ENCODE measurements at places on chromosomes 6 and 20.
A peak's percentile ranks its signal among the peaks of the same experiment; 100 is the strongest.

DNA sequence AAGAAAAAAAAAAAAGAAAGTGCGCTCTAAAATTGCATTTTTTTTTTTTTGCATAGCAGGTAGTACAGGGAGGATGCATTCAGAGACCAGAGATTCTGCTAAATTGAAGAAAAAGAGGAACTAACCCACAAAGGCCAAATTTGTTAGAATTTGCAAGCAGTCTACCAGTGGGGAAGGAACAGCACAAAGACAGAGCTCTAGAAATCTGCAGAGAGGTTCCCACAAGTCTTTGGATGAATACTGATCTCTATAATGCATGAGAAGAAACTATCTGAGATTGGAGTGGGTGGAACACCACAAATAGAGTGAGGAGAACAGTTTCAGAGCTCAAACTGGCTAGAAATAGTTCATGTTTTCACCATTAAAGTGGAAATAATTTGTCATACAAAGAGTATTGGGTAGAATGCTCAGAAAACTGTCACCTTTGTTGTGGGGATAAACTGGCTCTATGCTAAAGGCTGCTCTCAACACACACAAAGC is 79.6 kb upstream of the AHI1 start:
- no peak for DNase-seq

DNA sequence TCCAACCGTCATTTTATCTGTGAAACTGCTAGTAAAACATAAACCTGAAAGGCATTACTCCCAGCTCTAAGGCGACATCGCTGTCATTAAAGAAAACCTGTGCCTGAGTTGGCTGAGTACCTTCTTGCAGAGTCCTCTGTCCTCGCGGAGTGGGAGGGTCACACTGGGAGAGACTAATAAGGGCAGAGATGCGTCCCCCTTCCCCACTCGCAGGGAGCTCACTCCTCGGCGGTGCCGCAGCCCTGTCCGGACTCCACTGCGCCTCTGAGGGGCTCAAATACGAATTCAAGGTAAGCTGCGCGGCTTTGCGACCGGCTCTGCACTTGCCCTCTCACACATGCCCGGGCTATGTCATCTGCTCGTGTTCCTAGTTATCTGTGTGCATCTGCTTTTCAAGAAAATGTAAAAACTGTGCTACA is at the start of gene COL19A1:
TSS of gene COL19A1 (plus strand) at position 206 of the 419 bp plus-strand sequence. CDS start 13,012 bp downstream, outside the sequence.
- DNase-seq, result peak; percentile 10

DNA sequence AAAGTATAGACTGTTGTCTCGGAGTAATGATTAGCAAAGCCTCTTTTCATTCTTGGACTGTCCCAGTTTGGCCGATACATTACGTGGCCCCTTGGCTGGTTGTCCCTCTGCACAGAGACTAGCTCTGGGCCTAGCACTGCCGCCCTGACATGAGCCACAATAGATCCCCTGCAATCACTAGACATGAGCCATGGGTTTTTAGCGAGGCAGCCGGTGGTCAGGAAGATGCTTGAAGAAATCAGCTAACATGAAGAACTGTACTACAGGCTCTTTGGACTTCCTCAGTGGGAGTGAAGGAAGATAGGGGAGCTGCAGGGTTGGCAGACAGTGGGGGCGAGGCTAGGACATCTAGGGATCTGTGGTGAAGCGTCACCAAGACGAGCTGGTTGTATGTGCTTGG is 11.0 kb downstream of the DUSP22 start:
- no peak for DNase-seq

DNA sequence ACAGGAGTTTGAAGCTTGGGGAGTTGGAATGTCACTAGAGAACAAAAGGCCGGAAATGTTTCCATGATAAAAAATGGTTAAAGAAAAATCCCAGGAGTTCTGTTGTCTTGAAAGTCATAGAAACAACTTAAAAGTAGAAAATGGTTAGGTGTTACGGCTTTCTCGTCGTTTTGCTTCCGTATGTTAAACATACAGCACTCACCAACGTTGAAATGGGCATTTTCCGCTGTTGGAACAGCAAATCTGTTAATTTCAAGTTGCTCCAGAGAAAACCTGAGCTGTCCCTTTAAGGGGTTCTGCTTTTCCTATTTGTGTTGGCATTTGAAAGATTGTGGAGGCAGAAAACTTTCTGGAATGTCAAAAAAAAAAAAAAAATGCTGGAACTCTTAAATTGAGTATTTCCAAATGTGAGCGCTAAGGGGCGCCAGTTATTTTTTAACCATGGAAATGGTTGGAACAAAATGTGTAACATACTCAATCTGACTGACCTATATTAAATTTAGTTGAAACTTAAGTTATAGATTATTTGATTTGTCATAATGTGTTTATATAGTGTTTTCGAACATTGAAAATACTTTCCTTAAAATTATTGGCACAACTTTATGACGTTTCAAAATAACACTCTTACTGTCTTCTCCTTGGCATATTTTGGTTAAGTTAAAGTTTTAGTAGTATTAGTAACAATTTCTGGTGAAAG is 2.2 kb downstream of the QKI start:
- peak; percentile 28 for DNase-seq

DNA sequence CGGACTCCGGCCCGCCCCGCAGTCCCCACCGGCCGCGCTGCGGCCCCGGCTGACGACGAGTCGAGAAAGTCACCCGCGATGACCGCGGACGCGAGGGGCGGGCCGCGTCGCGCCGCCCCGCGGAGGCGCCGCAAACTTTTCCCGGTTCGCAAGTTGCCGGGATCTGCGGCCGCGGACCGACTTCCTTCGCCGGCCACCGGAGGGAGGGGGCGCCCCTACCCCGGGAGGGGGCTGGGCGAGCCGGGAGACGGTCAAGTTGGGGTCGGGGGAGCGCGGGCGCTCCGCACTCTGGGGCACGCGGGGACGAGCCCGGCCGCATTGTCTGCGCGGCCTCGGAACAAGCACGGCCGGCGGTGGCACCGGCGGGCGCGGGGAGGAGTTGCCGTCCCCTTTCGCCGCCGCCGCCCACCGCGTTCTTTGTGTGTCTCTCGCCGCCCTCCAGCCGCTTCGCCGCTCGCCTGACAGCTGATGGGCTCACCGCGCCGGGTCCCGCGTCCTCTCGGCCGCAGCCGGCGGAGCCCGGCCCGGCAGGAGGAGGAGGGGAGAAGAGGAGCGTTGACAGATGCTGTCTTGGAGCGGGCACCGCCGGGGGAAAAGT is 131.6 kb downstream of the OGFRL1 start:
- no peak for DNase-seq

GRCh38 chr6:91575032-91575431 is 988.2 kb upstream of the MAP3K7 start:
- DNase-seq, result no peak

DNA sequence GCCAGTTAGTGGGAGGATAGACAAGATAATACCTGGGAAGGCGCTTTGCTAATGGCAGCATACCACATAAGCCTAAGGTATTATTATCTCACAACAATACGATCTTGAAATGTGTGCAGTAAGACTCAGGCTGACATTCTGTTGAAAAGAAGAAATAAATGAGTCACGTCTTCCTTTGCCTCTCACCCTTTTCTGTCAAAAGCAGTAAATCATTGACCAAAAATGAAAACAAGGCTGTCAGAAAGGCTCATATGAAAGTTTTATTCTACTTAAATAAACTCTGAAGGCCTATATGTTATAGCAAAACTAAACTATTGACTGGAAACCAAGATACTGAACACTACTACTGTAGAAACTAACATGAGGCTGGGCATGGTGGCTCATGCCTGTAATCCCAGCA is 43.1 kb upstream of the IL20RA start:
- no peak for DNase-seq

- no peak for DNase-seq
These were observed 99.2 kb downstream of the BCAS1 start for GRCh38 chr20:53971096-53971683.

- DNase-seq, result no peak
These were observed 73.1 kb downstream of the CARMIL1 start for GRCh38 chr6:25352285-25352684.

- no peak for DNase-seq
These were observed 222.2 kb upstream of the PRSS16 start for GRCh38 chr6:27025351-27025750.

GRCh38 chr6:125835221-125835744 is 44.5 kb downstream of the NCOA7 start:
- DNase-seq, result no peak

- no peak for DNase-seq
These were observed 11.1 kb downstream of the REV3L start for GRCh38 chr6:111471958-111472357.

- DNase-seq, result no peak
These were observed 818 bp upstream of the AP5S1 start for GRCh38 chr20:3819411-3820047.

- DNase-seq, result no peak
These were observed 492.1 kb upstream of the CHD6 start for GRCh38 chr20:42110301-42110700.

DNA sequence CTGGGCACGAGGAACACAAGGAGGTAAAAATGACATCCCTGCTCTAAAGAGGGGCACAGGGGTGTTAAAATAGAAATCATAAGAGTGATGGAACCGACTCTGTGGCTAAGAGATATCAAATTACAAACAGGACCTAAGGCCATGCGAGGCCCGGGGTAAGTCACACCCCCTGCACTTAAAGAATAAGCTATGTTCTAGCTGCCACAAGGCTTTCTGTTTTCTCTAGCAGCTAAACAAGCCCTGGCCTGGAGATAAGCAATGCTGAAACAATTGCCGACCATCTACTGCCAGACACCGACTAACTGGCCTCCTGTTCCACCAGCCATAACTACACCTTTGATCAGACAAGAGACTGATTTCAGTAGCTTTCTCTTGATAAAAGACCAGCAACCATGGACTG is 32.4 kb downstream of the MDGA1 start:
- DNase-seq, result no peak

DNA sequence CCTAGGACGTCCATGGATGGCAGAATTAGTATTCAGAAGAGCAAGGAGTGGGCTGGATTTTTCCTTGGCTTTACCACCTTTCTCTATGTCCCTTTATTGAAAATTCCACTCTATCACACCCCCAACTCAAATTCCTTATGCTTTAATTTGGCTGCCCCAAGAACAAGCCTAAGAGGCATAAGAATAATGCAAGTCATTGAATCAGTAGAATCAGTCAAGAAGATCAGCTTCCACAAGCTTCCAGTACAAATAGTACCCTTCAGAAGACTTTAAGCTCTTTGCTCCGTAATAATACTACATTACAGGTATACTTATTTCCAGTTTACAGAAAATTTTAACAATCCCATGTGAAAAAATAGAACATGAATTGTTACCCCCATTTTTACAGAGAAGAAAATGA is 51.0 kb upstream of the SNAP25 start:
- DNase-seq, result no peak

DNA sequence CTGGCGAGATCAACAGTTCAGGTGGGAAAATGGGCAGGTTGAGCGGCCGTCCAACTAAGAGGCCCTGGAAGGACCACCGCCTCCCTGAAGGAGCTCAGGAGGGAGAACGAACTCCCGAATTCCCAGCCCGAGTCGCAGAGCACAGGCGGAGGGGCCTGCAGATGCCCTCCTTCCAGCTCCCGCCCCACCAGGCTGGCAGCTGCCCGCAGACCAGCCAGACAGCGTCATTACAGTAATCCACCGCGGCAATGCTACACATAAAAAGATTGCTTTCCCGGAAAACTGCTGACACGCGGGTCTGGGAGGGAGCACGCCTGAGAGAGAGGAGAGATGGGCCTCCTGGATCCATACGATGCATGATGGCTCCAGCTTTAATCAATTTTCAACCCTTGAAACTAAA is 30.5 kb upstream of the SLCO4A1 start:
- no peak for DNase-seq

- DNase-seq, result no peak
These were observed 340.7 kb downstream of the LMBRD1 start for GRCh38 chr6:69456086-69456485.

DNA sequence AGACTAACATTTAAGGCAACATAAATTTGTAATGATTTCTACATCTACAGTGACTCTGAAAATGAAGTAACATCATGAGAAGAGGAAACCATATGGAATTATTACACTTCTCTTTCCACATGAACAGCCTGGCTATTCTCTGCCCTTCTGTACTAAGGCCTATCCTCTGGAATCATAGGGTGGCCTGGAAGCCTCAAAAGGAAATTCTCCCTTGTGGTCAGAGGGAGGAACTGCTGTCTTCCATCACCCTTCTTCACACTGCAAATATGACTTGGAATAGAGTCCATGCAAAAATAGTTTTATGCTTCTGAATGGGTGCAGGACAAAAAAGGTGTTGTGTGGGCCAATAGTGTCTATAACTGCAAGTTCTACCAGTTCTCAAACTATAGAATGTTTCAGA is 44.6 kb upstream of the SH3BGRL2 start:
- DNase-seq, result no peak

- DNase-seq, result no peak
These were observed 338.9 kb downstream of the ESR1 start for GRCh38 chr6:152146385-152146784.

DNA sequence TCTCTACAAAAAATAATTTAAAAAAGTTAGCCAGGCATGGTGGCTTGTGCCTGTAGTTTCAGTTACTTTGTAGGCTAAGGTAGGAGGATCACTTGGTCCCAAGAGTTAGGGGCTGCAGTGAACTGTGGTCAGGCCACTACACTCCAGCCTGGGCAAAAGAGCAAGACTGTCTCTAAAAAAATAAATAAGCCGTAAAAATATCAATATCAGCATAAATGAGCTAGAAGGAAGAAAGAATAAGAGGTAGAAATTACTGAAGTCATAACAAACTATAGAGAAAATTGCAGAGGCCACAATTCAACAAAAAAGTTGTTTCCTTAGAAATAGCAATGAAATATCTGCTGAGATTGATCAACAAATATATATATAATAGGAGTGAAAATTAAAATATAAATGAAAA is 827.3 kb upstream of the FLRT3 start:
- no peak for DNase-seq

- DNase-seq, result no peak
These were observed 131.2 kb downstream of the PLEKHG1 start for GRCh38 chr6:150730801-150731457.

DNA sequence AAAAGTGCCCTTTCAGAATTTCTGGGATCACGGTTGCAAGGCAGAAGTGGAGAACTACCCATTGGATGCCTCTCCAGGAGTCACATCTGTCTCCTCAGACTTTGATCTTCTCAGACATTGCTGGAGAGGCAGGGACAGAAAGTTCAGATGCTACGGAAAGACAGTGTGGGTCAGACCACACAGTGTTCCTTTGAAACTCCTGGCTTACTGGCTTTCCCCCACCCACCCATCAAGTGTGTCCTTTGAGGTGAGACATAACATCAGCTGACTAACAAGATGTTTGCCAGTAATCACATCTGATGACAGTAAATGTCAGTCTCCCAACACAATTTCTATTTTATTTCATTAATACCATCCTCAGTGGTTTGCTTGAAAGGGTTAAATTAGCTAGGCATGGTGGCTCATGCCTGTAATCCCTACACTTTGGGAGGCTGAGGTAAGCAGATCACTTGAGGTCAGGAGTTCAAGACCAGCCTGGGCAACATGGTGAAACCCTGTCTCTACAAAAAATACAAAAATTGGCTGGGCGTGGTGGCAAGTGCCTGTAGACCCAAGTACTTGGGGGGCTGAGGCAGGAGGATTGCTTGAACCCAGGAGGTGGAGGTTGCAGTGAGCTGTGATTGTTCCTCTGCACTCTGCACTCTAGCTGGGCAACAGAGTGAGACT is 67.2 kb upstream of the SNX9 start:
- DNase-seq, result peak; percentile 39

- DNase-seq, result peak; percentile 100
These were observed at the start of gene NFYA for GRCh38 chr6:41072836-41073202. Gene NFYA, plus strand, starts transcription at chr6:41072974. Its CDS starts 6,116 bp downstream, at chr6:41079090.

Measured in activated CD4-positive, alpha-beta T cell treated with anti-CD3 and anti-CD28 coated beads, Interleukin-2, amount 50 U/mL, for 1 hour (primary cell).